ENCODE measurements at places on chromosomes 3 and 15.

GRCh38 chr3:192916371-192917027 lies 1.2 kb downstream of the MB21D2 start:
- no peaks in the 10 kb centered on the region for H3K36me3 ChIP-seq
- no peak for DNase-seq
- H3K27ac ChIP-seq = peak overlapping the region; percentile 91

- H3K27me3 ChIP-seq = no peaks in the 10 kb centered on the region
- H3K4me1 ChIP-seq = peaks cover 29% of the 10 kb centered on the region
- DNase-seq = no peak
- peak overlapping the region; percentile 97 for H3K27ac ChIP-seq
These were observed 429 bp downstream of the PARP9 start for GRCh38 chr3:122563717-122564025.

DNA sequence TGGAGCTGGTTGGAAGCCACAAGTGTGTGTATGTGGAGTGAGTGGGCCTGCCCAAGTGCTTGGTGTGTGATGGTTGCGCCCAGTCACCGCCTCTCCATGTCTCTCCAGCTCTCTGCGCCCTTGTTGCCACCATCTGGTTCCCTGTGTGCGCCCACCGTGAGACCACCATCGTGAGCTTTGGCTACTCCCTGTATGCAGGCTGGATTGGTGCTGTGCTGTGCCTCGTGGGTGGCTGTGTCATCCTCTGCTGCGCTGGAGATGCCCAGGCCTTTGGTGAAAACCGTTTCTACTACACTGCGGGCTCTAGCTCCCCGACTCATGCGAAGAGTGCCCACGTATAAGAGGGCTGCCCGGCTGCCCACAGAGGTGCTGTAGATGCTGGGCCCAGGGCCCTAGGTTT lies 13.7 kb downstream of the CLDN11 start:
- H3K27ac ChIP-seq = no peak overlapping the region
- H3K27me3 ChIP-seq = no peaks in the 10 kb centered on the region
- H3K4me1 ChIP-seq = no peaks in the 10 kb centered on the region
- no peak overlapping the region for H3K4me3 ChIP-seq
- DNase-seq = no peak

DNA sequence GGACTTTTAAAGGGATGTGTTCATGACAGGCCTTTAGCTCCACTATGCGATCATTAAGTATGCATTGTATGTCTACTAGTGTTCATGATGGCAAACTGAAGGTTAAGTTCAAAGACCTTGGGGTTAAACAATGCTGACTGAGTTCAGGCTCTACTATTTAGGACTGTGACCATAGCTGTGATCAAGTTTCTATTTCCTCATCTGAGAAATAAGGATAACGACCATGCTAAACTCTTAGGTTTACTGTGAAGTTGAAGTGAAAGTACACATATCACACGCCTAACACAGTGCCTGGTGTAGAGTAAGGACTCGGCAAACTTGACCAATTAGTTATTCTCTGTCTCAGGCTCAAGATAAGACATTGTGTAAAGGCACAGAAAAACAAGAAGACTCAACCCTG lies 243.2 kb downstream of the MBNL1 start:
- H3K4me3 ChIP-seq = no peak overlapping the region
- no peak overlapping the region for H3K27ac ChIP-seq
- H3K4me1 ChIP-seq = no peaks in the 10 kb centered on the region
- DNase-seq = no peak

DNA sequence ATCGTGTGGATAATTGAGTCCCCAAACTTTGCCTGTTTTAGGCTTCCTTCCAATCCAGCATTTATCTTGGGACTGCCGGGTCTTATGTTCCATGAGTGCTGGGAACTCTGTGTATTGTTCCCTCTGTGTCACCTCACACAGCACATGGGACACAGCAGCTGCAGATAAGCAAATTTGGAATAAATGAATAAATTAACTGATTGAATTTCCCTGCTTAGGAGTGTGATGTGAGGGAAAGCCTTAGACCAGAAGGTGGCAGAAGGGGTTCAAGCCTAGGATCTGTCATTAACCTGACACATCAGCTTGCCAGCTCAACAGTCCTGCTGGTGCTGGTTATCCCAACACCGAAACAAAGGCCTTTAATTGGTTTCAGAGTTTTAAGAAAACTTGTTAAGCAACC lies 114.3 kb downstream of the OXSM start:
- DNase-seq = no peak
- no peak overlapping the region for H3K4me3 ChIP-seq
- H3K36me3 ChIP-seq = no peaks in the 10 kb centered on the region
- no peak overlapping the region for H3K27ac ChIP-seq
- H3K4me1 ChIP-seq = no peaks in the 10 kb centered on the region

DNA sequence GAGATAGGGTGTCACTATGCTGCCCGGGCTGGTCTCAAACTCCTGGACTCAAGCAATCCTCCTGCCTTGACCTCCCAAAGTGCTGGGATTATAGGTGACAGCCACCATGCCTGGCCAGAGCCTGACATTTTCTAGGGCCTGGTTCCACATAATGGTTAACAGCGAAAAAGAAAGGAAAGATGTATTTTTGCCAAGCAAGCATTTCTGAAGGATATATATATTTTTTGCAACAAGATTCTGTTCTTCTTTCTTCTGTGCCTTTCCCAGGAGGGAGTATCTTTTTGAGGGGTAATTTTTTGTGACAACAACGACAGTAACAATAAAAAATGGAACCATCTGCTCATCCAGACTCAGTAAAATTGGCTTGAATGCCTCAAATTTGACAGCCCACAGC lies 8.3 kb upstream of the DNAJA4 start:
- H3K27ac ChIP-seq = no peak overlapping the region
- DNase-seq = no peak
- H3K36me3 ChIP-seq = no peaks in the 10 kb centered on the region
- H3K27me3 ChIP-seq = no peaks in the 10 kb centered on the region
- no peak overlapping the region for H3K4me3 ChIP-seq

DNA sequence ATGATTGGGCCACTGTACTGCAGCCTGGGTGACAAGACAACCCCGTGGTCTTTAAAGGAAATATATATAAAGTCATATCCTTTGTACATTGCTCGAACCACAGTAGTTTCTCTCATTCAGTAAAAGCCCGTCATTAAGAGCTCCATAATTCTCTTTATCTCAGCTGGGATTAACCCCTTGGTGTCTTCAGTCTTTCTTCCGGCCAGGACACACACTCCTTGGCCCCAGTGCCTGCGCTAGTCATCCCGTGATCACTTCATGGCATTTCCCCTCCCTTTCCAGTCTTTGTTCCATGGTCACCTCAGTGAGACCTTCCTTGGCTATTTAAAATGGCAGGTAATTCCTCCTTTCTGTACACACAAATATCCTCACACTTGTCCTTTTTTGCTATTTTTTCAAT lies 3.3 kb downstream of the RPL35A start:
- H3K36me3 ChIP-seq = peaks cover 56% of the 10 kb centered on the region
- H3K4me3 ChIP-seq = no peak overlapping the region
- no peak for DNase-seq
- peaks cover 48% of the 10 kb centered on the region for H3K4me1 ChIP-seq

- H3K27me3 ChIP-seq = no peaks in the 10 kb centered on the region
- no peak for DNase-seq
- H3K36me3 ChIP-seq = no peaks in the 10 kb centered on the region
- no peak overlapping the region for H3K4me3 ChIP-seq
- no peak overlapping the region for H3K27ac ChIP-seq
These were observed 267.7 kb downstream of the CHL1 start for GRCh38 chr3:464255-464654.

- DNase-seq = no peak
- no peak overlapping the region for H3K4me3 ChIP-seq
- no peaks in the 10 kb centered on the region for H3K27me3 ChIP-seq
- H3K4me1 ChIP-seq = no peaks in the 10 kb centered on the region
These were observed 235.4 kb downstream of the EBLN2 start for GRCh38 chr3:73296859-73297258.

- H3K4me1 ChIP-seq = no peaks in the 10 kb centered on the region
- H3K27me3 ChIP-seq = no peaks in the 10 kb centered on the region
- H3K4me3 ChIP-seq = no peak overlapping the region
- no peaks in the 10 kb centered on the region for H3K36me3 ChIP-seq
- H3K27ac ChIP-seq = no peak overlapping the region
These were observed 262.3 kb downstream of the GAP43 start for GRCh38 chr3:115885621-115886020.

DNA sequence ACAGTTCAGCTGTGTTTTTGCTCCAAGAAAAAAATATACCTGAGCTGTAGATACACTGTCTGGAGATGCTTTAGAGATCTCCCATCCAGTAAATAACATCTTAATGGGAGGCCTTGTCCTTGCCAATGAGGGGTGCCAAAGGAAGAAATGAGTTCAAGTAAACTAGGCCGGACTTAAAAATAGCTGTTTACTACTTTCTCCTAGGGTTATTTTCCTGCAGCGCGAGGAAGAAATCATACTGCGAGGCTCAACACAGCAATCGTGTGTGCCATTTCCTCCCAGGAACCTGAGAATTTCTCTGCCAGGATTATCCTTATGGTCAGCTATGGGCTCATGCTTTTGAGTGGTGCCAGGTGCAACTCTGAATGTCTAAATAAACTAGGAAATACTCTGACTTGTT lies 71.9 kb downstream of the CMTM8 start:
- no peaks in the 10 kb centered on the region for H3K27me3 ChIP-seq
- H3K4me1 ChIP-seq = no peaks in the 10 kb centered on the region
- no peak for DNase-seq
- no peak overlapping the region for H3K4me3 ChIP-seq
- H3K27ac ChIP-seq = no peak overlapping the region
- H3K36me3 ChIP-seq = no peaks in the 10 kb centered on the region

DNA sequence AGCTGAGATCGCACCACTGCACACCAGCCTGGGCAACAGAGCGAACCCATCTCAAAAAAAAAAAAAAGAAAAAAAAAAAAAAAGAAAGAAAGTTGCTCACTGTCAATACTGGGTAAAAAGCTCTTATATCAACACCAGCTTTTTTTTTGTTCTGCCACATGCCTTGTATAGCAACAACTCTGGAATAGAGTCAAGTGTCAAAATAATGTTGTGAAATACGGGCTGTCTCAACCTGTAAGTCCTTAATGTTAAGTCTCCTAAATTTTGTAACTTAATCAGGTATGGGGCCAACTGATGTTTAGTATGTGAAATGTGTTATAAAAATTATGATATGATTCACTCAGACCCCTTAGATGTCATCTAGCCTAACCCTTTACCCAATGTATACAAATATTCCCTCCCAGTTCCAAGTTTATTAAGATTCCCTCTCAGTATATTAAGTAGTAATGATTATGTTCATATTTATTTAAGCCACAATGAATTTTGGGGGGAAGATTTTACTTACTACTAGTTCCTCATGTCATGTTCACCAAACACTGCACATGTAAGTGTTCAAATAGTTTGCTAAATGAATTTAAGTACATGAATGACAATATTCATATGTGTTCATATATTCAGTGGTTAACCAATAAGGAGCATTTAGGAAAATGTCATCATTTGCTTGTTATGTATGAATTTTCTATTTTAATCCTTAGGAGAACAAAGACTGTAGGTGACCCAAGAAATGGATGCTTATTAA lies 52.2 kb downstream of the GPR160 start:
- H3K27ac ChIP-seq = no peak overlapping the region
- no peaks in the 10 kb centered on the region for H3K4me1 ChIP-seq
- H3K36me3 ChIP-seq = no peaks in the 10 kb centered on the region
- DNase-seq = no peak
- no peaks in the 10 kb centered on the region for H3K27me3 ChIP-seq

GRCh38 chr3:169256796-169257522 lies 406.6 kb downstream of the MECOM start:
- no peaks in the 10 kb centered on the region for H3K4me1 ChIP-seq
- H3K27ac ChIP-seq = no peak overlapping the region
- no peaks in the 10 kb centered on the region for H3K36me3 ChIP-seq
- no peak for DNase-seq
- H3K27me3 ChIP-seq = no peaks in the 10 kb centered on the region

- peaks cover 10% of the 10 kb centered on the region for H3K4me1 ChIP-seq
- peaks cover 14% of the 10 kb centered on the region for H3K36me3 ChIP-seq
- H3K4me3 ChIP-seq = no peak overlapping the region
- H3K27ac ChIP-seq = no peak overlapping the region
These were observed 7.2 kb downstream of the CLCN2 start for GRCh38 chr3:184354121-184354728.

DNA sequence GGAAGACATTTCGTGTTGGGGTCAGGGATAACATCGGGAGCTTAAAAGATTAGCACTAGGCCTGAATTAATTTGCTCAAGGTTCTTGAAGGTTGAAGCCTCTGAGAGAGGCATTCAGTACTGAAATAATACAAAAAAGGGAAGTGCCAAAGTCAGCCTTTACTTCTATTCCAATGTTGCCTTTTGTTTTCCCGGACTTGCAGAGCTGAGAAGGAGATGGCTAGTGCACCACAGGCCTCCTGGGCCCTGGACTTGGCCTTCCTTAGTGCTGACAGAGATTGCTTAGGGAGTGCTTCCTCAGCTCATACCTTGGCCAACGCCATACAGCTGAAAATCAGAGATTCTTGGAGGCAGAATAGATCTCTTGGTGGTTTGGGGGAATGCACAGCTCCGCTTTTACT lies 333.6 kb upstream of the TBL1XR1 start:
- no peak overlapping the region for H3K4me3 ChIP-seq
- peaks cover 27% of the 10 kb centered on the region for H3K4me1 ChIP-seq
- no peaks in the 10 kb centered on the region for H3K36me3 ChIP-seq
- H3K27me3 ChIP-seq = no peaks in the 10 kb centered on the region
- no peak for DNase-seq

- H3K4me1 ChIP-seq = no peaks in the 10 kb centered on the region
- H3K4me3 ChIP-seq = no peak overlapping the region
- no peaks in the 10 kb centered on the region for H3K36me3 ChIP-seq
- no peak for DNase-seq
These were observed 85.6 kb downstream of the RPL22L1 start for GRCh38 chr3:170784406-170784805.

- no peaks in the 10 kb centered on the region for H3K27me3 ChIP-seq
- peaks cover 8% of the 10 kb centered on the region for H3K36me3 ChIP-seq
- no peak overlapping the region for H3K4me3 ChIP-seq
- no peak for DNase-seq
- no peak overlapping the region for H3K27ac ChIP-seq
These were observed 166.6 kb downstream of the PLD1 start for GRCh38 chr3:171643681-171644080.

DNA sequence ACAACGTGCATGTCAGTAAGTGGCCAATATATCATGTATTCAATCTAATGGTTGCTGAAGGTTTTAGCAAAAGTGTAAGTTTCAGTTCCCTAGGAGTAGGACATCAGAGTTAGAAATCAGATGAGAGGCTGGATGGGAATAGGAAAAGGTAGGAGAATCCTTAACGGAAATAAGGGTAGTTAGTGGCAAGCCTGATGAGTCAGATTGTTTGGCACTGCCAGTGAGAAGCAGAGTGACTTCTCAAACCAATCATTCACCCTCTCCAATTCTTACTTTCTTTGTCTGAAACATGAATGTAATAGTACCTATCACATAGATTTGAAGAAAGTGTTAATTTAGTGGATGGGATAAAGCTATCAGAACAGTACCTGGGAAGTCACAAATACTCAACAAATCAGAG lies 894.0 kb downstream of the NTRK3 start:
- H3K36me3 ChIP-seq = no peaks in the 10 kb centered on the region
- H3K27me3 ChIP-seq = no peaks in the 10 kb centered on the region
- no peak overlapping the region for H3K4me3 ChIP-seq
